SK-MEL-5 (cell line): ENCODE measurements at places on chromosomes 11 and 22. TPM values are rescaled to one million over a fixed set of nuclear protein-coding genes. Genes with fewer than 3 reads are reported as not detected.

- DNase-seq = no peak
Measured at GRCh38 chr11:47060807-47061206, 115.9 kb downstream of the ARFGAP2 start.

LRRC55 gene
- not detected in 2 replicates for total RNA-seq

DNA sequence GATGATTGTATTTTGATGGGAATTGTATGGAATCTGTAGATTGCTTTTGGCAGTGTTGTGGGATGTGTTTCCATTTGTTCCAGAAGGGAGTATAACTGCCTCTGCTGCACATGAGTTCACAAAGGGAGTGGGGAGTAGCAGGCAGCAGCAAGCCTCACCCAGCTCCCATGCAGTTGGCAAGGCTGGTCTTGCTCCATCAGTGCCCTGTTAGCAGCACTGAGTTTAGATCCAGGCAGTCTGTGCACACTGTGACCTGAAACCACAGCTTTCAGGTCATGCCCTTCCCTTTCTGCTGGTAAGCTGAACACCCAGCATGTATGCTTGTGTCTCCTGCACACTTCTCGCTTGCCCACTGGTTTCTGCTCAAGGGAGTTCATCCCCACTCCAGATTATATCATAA, 3.7 kb upstream of the NUCB2 start:
- DNase-seq = no peak

- DNase-seq = no peak
Measured at GRCh38 chr11:626475-627307, at the start of gene SCT. Gene SCT, minus strand, starts transcription at chr11:627181. Its CDS starts 38 bp downstream, at chr11:627143.

GRCh38 chr11:69695581-69695980, 8.2 kb downstream of the FGF19 start:
- DNase-seq = no peak

DDI1 gene
- not detected in 2 replicates for total RNA-seq

DNA sequence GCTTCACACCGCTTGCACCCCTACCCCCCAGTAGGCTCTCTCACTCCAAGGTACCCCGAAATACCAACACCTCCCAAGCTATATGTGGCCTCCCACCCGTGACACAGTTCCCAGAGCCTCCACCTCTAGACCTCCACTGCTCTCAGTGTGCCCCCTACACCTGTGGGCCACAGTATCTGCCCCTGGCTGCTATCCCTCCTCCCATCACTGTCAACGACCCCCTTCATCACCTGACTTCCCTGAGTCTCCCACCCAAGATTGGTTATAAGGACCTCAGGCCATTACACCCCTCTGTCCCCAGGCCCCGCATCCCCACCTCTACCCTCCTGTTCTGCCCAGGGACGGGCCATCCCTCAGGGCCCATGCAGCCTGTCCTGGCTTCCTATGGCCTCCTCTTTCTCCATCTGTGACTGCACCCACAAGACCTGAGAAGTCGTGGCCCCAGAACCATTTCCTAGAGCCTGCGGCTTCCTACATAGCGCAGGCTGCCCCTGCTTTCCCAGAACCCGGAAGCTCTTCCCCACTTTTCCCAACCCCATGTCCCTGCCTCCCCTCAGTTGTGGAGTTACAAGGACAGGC, 734 bp downstream of the ACR start:
- no peak for DNase-seq

DNA sequence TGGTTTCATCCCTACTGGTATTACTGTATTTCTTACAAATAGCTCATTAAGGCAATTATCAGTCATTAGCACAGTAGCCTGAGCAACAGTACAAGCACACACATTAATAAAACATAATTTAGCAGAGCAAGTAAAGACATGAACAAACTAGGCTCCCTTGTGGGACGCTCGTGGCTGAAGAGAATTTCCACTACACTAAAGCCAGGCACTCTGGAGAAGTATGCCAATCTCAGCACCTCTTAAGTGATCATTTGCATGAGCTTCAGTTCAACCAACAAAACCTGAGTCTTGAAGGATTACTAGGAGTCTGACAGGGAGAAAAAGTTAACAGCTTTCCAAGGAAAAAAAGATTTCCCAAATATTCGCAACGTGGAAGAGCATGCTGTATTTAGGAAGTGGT, 109.1 kb downstream of the LARGE1 start:
- DNase-seq = no peak

- no peak for DNase-seq
Measured at GRCh38 chr11:88431675-88432341, 94.3 kb upstream of the CTSC start.

DNA sequence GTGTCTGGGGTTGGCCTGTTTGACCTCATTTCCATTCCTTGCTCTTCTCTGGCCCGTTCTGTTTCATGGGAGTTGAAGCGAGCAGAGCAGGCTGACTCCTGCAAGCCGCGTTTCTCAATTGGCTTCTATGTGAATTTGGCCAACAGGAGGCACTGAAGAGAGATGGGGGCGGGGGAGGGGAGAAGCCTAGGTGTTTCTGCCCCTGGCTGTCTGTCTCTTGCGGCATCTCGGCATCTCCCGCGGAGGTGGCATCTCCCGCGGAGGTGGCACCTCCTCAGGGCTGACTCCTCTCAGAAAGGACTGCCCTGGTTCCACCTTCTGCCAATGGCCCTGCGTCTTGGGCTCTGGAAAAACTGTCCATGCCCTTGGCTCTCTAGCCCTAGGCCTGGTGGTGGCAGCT, 125.6 kb upstream of the CSNK2A3 start:
- DNase-seq = peak; percentile 2

DNA sequence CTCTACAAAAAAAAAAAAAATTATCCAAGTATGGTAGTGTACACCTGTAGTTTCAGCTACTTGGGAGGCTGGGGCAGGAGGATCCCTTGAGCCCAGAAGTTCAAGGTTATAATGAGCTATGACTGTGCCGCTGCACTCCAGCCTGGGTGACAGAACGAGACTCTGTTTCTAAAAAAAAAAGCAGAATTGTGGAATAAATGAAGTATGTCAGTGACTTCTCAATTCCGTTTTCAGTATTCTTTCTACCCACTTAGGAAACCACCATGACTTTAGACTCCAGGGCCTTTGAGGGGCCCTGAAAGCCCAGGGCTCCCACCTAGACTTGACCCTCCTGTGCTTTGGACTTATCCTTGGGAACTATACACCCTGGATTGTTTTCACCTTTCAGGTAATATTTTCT, 6.5 kb upstream of the NUP160 start:
- DNase-seq = no peak

DNA sequence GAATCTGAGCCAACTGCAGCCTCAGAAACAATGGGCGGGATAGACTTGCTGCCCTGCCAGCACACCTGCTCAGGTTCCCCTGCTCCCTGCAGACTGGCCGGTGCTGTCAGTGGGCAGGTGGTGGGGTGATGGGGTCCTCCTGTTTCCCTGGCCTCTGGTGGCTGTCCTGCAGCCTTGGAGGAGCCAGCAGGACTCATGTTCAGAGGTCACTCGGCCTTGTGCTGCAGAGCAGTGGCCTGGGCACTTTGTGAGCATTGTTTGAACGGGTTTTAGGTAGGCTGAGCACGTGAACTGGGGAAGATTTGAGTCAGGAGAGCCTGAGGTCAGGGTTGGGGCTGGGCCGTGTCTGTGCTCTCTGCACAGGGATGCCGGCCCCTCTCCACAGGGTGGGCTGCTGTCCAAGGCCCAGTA, 17.6 kb downstream of the PPIL2 start:
- no peak for DNase-seq

TSSK2 gene
- not detected in 2 replicates for total RNA-seq

- DNase-seq = no peak
Measured at GRCh38 chr22:21861851-21862250, 5.6 kb downstream of the MAPK1 start.

- DNase-seq = no peak
Measured at GRCh38 chr11:90908074-90908473, 685.2 kb upstream of the CHORDC1 start.

DNA sequence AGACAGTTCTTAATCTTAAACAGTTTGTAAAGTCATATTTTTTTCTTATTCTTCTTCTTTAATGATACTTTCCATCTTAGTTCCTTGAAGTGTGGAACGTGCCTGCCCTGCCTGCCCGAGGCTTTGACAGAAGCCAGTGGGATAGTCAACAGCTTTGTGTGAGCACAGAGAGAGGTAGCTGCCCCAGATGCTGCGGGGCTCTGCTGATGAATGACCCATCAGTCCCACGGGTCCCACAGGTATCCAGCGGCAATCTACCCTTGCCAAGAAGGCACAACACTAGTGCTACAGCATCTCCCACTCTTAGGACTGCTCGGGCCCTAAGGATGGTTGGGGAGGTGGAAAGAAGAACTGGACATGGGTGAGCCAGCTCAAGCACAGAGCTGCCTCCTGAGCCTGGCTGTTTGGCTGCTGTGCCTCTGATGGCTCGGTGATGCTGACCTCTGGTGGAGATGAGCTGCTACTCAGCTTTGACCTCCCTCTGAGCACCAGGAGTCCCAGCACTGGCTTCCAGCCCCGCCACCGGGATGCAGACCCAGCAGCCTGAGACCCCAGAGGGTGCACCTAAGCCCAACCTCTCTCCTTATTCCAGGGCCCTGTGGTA, 11.8 kb upstream of the APLNR start:
- DNase-seq = peak; percentile 79

GRCh38 chr11:11520231-11521015, 101.4 kb downstream of the GALNT18 start:
- no peak for DNase-seq

GRCh38 chr11:27388001-27388400, 25.0 kb upstream of the CCDC34 start:
- no peak for DNase-seq

DNA sequence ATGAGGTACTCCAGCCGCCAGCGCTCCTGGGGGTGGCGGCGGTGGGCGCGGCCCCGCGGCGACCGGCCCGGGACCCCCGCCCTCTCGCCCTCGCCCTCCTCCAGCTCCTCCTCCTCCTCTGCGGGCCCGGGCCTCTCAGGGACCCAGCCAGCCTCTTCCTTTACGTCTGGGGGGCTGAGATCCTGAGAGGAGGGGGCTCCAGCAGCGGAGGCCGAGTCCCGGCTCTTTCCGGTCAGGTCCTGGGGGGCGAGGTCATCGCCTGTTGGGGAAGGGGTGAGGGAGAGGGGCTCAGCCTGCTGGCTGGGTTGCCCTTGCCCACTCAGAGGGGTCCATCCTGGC, 4.3 kb downstream of the ZFTA start:
- DNase-seq = no peak
